Right lobe of liver (tissue), 6 donors: ENCODE measurements at places on chromosomes 4 and X.
A peak's percentile ranks its signal among the peaks of the same experiment; 100 is the strongest.

DNA sequence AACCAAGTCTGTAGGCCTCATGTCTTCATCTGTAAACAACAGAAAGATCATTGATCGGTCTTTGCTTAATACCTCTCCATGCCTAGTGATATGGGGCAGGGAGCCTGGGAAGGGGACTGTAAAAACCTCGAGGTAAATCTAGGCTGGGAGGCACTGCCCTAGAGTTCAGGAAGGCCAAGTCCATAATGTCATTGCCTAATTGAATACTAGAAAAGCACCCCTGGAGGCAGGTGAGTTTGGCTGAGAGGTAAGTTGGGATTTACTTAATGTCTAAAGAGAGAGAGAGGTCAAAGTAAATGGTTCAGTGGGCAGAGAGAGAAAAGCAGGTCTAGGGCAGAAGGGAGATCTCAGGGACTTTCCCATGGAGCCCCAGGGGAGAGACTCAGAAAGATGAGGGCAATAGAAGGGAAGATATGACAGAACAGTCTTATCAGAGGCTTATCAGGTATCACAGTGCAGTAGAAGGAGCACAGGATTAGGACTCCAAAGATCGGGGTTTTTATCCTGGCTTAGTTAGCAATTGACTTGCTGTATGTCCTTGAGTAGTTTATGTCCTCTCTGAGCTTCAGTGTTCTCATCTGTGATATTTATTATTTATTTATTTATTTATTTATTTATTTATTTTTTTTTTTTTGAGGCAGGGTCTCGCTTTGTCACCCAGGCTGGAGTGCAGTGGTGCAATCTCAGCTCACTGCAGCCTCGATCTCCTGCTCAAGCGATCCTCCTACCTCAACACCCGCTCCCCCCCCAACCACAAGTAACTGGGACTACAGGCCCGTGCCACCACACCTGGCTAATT is 85.2 kb downstream of the SLC16A2 start:
- DNase-seq, result no peak

DNA sequence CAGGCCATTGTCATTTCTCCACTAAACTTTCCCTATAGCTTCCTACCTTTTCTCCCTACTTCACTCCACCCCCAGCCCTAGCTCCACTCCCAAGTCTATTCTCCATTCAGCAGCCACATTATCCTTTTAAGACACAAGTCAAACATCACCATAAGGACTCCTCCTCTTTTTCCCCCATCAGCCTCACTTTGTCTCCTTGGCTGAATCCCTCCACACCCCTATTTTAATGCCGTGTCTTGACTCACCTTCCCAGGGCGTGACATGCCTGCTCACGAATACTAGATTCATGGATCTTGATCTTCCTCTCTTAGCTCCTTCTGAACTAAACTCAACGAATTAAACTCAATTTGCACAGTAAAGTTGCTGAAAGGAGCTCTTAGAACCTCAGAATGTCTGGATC is 281.9 kb downstream of the PTTG2 start:
- no peak for DNase-seq

DNA sequence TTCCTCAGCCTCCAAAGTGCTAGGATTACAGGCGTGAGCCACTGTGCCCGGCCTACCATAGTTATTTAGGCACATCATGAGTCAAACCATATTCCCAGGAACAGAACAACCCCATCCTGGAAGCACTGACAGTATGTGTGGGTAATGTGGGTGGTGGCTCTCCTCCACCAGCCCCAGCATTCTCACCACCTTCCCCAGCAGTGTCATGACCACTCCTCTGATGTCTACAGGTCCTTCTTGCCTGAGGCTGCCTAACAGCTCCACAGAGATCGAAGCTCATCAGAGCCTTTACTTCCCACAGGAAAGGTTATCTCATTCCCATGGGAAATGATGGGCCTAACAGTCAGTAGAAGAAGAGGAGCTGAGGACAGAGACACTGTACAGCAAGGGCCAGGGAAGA is 129.5 kb upstream of the GPC4 start:
- no peak for DNase-seq

DNA sequence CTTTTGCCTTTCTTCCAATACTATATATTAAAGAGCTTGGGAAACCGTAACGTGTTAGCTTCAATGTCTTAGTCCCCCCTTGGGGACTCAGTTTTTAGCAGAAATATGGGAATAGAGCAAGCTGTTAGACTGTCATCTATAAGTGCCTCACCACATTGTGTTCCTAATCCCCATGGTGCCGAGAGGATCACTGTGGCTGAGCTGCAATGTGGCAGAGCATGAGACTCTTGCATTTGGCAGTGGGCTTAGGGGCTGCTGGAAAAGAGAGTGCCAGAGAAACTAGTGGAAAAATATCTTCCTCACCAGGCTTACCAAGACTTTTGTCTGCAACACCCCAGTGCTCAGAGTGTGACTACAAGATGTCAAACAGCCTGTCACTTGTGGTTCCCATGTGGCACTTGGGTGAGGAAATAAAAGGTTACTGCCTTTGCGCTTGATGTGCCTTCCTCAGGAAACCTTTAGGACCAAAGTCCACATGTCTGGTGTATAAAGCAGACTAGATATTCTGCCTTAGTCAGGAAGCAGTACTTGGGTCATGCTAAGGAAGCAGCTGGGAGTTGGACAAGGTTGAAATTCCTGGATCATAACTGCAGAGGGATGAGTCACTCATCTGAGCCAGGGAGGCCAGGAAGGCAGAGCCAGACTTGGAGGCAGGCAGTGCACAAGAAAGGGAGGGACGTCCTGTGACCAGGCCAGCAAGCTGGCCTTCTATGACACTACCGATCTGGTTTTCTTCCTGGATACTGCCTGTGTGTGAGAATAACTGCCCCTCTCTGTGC is 9.7 kb upstream of the MAGEA4 start:
- DNase-seq, result no peak

GRCh38 chr4:88865466-88865865 is 167.8 kb upstream of the NAP1L5 start:
- DNase-seq, result no peak

- DNase-seq, result no peak
Observed at GRCh38 chr4:139966383-139966782, 187.6 kb downstream of the MAML3 start.

- DNase-seq, result no peak
Observed at GRCh38 chrX:119230850-119231249, 5.2 kb upstream of the PGRMC1 start.

GRCh38 chr4:52051213-52051614 is at the start of gene SPATA18:
Gene SPATA18 (plus strand): TSS chr4:52051304. CDS start chr4:52051705, 401 bp downstream.
- peak; percentile 50 for DNase-seq

GRCh38 chr4:101670370-101670769 is 120.2 kb upstream of the BANK1 start:
- no peak for DNase-seq

DNA sequence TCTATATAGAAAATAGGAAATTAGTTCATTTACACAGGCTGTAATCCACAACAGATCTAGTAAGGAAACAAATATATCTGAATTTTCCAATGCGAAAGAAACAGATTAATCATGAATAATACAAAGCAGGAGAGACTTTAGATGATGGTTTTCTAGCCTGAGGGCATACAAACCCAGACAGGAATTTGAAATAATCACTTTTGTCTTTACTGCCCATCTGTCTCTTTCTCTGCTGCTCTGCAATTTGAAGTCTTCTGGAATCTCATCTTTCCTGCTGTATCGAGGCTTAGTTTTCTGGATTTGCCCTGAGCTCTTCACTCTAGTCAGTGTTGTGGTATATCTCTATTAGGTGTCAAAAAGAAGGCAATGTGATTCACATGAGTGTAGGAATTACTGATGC is 711.8 kb upstream of the FAM241A start:
- DNase-seq, result no peak

- DNase-seq, result no peak
Observed at GRCh38 chr4:52164116-52164515, 113.0 kb downstream of the SPATA18 start.

- DNase-seq, result no peak
Observed at GRCh38 chrX:107738272-107738671, 37.3 kb downstream of the TSC22D3 start.

GRCh38 chr4:150590631-150591030 is 8.7 kb downstream of the MAB21L2 start:
- no peak for DNase-seq

GRCh38 chr4:73608689-73609594 is 11.3 kb downstream of the RASSF6 start:
- DNase-seq, result no peak

DNA sequence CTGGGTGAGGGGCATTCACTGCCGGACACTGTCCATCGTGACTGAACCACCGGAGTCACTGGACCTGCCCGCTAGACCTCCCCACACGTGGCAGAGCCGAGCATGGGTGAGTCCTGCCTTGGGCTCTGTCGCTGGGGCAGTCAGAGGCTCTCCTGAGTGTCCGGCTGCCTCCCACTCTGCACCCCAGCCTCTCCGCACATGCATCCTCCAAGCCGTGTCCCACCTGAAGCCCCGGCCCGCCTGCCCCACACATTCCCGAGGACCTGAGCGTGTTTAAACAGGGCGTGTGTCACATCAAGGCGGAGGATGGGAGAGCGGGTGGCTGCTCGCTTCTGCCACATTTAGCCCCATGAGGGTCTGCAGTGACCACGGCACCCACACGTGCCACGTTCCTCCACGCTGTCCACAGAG is 4.7 kb downstream of the CPLX1 start:
- DNase-seq, result no peak

GRCh38 chr4:117777721-117778120 is 256.6 kb upstream of the NDST3 start:
- no peak for DNase-seq

DNA sequence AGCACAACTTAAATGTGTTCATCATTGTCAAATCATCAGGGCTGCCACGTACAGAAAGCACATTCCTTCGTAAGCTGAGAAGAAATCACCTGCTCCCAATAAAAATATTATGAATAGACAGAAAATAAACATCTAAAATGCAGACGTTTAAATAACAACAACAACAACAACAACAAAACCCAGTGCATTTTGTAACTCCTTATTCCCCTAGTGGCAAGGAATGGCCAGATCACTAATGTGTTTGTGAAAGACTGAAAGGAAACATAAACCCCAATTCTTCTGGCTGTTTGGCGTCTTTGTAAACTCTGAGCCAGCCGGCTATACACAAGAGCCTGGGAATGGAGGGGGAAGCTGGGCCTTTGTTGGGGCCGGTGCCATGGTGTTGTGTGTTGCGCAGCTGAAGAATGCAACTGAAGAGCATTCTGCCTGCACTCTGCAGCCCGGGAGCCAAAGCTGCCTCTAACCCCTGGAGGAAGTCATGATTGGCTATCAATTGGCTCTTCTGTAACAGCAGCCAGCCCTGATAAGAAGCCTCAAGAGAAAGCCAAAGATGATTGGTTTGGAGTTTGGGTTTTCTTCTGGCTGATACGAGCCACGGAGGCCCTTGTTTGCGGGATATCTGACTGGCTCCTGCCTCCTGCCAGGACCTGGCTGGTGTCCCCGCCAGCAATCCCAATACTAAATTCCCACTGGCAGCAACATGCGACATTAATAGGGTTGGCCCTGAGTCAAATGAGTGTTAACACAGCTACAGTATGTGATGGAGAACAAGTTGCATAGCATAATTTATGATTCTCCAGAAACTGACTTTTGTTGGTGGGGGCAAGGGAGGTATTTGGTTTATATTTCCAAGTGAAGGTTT is 89.7 kb upstream of the TFDP3 start:
- DNase-seq, result no peak

GRCh38 chr4:56148428-56148827 is 199.7 kb downstream of the CEP135 start:
- no peak for DNase-seq

- no peak for DNase-seq
Observed at GRCh38 chr4:55127521-55127920, 2.1 kb upstream of the KDR start.

GRCh38 chrX:154380787-154381186 is 1.7 kb downstream of the EMD start:
- no peak for DNase-seq

DNA sequence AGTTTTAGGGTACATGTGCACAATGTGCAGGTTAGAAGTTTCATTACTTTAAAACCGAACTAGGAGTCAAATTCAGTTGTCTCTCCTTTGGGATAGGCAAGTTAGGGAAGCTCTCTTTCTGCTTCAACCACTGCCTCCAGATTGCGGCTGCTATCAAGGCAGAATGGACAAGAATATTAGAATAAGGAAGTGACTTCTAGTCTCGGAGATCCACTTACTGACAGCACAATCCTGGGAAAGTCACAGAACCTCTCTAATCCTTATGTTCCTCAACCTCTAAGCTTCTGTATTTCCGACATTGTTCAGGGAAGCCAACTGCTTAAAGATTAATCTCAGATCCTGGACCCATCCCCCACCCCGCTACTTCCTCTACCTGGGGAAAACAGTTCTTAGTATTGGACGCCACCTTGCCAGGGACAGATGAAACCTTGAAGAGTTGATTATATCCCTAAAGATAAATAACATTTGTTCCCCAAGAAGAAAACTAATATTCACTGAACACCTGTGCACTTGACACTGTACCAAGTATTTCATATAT is 2.1 kb downstream of the NUP62CL start:
- DNase-seq, result no peak

GRCh38 chr4:65021737-65022136 is 612.5 kb upstream of the TECRL start:
- DNase-seq, result no peak

DNA sequence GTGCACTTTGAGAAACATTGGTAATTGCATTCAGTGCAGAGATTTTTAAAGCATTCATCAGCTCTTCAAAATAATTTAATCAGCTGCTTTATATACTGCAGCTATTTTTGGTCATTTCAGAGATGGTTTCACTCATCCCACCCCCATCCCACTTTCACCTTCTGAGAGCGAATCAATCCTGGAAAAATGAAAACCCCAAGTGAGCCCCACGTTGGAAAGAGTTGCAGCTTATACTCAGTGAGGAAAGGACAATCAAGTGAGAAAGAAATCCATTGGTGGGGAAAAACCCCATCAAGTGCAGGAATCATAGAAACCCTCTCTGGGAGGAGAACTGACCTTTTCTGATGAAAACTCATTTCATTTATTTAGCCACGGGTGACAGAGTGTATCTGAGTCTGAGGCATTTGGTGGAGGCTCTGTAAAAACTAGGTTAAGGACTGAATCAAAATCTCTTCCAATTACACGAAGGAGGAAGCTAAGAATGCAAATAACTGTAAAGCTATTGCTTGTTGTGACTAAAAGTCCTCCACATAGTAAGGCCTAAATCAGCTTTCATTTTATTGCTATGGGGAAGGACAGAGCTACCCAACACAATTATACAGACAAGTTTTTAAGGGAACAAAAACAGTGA is 240.4 kb upstream of the PGRMC2 start:
- no peak for DNase-seq

- no peak for DNase-seq
Observed at GRCh38 chr4:143302536-143302935, 34.1 kb upstream of the GAB1 start.
